ENCODE measurements at places on chromosomes 3 and 15.
A peak's percentile ranks its signal among the peaks of the same experiment; 100 is the strongest.

DNA sequence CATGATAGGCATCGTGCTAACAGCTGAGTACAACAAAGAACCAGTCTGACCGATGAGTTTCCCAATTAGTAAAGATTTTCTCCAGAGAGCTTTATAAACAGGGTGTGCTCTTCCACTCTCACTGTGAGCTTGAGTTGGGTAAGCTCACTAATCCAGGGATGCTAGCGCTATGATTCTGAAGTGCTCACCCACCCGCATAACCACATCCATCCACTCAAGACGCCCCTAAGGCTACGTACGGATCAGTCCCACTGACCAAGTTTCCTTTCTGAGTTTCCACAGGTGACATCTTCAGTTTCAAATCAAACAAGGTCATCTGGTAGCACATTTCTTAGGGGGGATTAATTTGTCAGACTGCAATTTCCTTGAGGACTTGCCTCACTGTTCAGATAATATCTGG is 141.1 kb upstream of the ABI3BP start:
- DNase-seq, result no peak

GRCh38 chr3:186605078-186605477 is 7.8 kb upstream of the AHSG start:
- no peak for DNase-seq

DNA sequence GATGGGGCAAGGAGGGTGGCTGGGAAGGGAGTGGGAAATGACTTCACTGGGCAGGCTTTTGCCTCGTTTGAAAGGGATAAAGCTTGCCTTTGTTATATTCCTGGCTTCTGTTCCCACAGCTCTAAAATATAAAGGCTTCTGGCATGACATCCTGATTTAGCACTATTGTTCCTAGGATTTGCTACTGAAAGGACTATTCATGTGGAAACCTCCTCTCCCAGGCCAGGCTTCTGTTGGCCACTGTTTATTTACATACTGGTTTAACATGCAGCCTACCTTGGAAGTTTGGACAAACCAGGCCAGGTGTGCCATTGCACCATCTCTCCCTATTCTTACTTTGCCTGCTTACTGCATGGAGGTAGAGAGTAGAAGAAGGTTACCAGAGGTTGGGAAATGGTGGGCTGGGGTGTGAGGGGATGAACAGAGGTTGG is 2.4 kb upstream of the LMCD1 start:
- no peak for DNase-seq

DNA sequence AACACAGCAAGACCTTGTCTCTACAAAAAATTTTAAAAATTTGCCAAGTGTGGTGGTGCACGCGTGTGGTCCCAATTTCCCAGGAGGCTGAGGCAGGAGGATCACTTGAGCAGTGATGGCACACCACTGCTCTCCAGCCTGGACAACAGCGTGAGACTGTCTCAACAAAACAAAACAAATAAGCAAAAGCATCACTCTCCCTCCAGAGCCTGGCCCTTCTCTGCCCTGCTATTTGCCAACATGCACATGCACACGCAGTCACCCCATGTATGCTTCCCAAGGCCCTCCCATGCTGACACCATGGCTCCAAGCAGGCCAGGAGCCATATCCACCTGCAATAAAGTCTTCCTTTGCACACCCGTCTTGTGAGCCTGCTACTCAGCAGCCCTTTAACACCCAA is 2.1 kb downstream of the KIF9 start:
- DNase-seq, result no peak

DNA sequence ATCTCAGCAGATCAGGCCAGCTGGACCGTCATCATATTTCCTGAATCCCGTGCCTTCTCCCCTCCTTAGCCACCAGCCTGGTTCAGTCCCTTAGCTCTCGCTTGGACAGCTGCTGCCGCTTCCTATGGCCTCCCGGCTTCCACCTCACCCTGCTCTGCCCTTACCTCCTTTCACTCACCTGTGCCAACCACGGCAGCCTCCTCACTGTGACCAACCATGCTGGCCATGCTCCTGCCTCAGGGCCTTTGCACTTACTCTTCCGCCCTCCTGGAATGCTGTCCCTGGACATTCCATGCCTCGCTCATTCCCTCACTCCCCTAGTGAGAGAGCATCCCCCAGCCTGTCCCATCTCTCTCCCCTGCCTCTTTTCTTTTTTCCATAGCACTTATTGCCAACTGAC is 19.2 kb downstream of the GRIP2 start:
- DNase-seq, result no peak

GRCh38 chr15:35019404-35020327 is 31.6 kb upstream of the ZNF770 start:
- peak; percentile 24 for DNase-seq

DNA sequence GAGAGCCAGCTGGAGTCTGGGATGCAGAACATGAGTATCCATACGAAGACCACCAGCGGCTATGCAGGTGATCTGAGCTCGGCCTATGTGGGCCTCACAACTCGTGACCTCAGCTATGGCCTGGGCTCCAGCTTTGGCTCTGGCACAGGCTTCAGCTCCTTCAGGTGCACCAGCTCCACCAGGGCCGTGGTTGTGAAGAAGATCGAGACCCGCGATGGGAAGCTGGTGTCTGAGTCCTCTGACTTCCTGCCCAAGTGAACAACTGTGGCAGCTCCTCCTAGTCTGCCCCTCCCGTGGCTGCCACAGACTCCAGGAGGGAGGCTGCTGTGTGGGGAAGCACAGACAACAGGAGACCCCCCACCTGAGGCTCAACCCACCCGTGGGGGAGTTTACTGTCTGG is 3.6 kb upstream of the KPNA4 start:
- no peak for DNase-seq
